Globus pallidus (tissue), 1 donor: ENCODE measurements at places on chromosomes 1 and 21.

- no peak for DNase-seq
Measured at GRCh38 chr21:43361127-43361492, 65.8 kb downstream of the SIK1 start.

DNA sequence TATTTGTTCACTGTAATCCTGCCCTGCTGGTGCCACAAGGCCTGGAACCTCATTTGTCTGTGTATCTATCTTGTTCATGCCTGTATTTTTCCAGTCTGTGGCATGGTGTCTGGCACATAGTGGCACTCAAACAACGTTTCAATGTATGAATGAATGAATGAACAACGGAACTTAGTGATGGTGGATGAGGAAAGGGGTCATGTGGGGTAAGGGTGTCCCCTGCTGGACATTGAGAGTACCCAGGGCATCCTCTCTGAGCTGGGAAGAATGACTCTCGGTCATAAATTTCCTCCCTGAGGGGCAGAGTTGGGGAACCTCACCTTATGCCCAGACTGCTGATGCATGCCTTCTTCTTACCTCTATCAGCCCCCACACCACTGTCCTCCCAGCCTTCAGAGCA, 18.9 kb upstream of the ZNF683 start:
- DNase-seq: peak; percentile 63

DNA sequence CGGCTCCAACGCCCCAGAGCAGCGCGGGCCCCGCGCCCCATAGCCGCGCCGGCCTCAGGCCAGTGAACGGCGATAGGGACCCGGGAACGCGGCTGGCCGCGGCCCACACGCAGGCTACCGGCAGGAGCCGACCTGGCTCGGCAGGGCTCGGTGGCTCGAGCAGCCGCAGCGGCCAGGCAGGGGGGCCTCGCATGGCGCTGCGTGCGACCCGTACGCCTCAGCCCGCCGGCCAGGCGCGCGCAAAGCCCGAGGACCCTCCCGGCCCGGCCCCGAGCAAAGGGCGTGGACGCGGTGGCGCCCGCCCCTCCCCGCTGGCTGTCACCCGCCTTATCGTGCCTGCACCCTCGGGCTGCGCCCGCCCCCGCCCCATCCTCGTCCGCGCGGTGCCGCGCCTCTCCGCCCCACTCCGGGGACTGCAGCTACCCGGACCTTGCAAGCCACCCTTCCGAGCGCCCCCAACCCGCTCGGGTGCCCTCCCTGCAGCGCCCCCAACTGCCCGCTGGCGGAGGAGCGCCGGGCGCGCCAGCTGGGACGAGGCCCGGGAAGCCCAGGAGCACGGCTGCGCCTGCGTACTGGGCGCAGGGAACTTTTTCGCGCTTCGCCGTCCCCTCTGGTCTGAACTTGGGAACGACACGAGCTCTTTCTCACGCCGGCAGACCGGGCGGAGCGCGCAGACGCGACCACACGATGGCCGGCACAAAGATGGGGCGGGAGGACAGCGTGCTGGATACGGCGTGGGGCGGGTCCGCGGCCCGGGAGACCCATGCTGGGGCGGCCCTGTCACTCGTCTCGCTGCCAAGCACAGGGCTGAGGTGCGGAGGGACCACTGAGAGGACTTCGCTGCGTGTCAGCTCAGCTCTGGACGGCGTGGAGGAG, at the start of gene ABCB10:
Gene ABCB10 (minus strand): TSS at position 248 of the 876 bp plus-strand sequence. CDS start 55 bp downstream, at position 193.
- DNase-seq: peak; percentile 96

- DNase-seq: no peak
Measured at GRCh38 chr1:29358183-29358582, 121.9 kb downstream of the PTPRU start.

- peak; percentile 38 for DNase-seq
Measured at GRCh38 chr1:211944733-211945500, 90.4 kb downstream of the INTS7 start.

GRCh38 chr1:20507248-20507563, 745 bp downstream of the MUL1 start:
- DNase-seq: no peak

- no peak for DNase-seq
Measured at GRCh38 chr21:46038871-46039397, 57.4 kb downstream of the COL6A1 start.

GRCh38 chr1:192574073-192574472, 1.5 kb upstream of the RGS1 start:
- DNase-seq: no peak

- DNase-seq: no peak
Measured at GRCh38 chr1:119653839-119654170, 5.7 kb upstream of the ZNF697 start.

- DNase-seq: no peak
Measured at GRCh38 chr21:41745971-41746743, 20.7 kb downstream of the RIPK4 start.

DNA sequence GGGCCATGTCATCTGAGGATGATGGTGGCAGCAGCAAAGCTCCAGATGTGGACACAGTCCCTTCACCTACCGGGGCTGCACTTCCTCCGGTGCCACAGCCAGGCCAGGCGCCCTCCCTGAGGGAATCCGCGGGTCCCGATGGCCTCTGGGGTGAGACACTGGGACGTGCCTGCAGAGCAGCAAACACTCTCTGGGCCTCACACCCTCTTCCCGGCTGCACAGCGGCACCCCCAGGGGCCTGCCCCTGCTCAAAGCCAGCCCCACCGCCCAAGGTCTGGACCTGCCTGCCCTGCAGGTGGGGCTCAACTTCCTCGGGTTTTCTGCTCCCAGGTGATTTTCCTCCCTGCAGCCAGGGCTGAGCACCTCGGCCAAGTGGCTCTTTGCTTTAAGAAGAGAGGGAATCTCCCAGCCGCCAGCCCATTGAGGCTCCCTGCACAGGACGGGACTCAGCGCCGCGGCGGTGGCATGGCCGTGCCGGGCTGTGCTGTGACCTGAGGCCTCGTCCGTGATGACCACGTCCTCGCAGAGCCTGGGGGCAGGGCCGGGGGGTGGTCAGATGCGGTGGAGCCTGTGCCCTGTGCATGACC, 21.3 kb upstream of the COL18A1 start:
- DNase-seq: no peak

GRCh38 chr1:153779781-153780541, 4.8 kb downstream of the SLC27A3 start:
- DNase-seq: no peak
